ENCODE measurements at places on chromosomes 3 and 15.

DNA sequence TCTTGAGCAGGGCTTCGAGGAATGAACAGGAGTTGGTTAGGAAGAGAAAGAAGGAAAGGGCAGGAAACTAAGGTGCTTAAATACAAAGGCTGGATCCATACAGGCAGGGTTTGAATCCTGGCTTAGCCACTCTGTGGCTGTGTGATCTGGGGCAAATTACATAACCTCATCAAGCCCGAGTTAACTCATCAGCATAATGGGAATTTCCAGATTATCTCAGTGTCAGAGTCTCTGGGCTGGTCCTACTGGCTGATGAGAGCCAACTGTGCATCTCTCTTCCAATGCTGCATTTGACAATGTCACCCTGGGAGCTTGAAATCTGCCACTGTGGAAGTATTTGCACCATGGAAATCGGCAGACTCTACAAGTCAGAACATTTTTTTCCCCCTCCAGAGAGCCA, 83.8 kb upstream of the SLC6A6 start:
- no peak for DNase-seq

GRCh38 chr3:138066383-138066782, 49.0 kb downstream of the DZIP1L start:
- DNase-seq, result no peak

GRCh38 chr15:58065445-58066041, at the start of gene ALDH1A2:
Gene ALDH1A2 (minus strand): TSS chr15:58065711. CDS start chr15:58065650, 61 bp downstream.
- no peak for DNase-seq

GRCh38 chr3:109563149-109563548, 225.8 kb upstream of the DPPA4 start:
- no peak for DNase-seq

DNA sequence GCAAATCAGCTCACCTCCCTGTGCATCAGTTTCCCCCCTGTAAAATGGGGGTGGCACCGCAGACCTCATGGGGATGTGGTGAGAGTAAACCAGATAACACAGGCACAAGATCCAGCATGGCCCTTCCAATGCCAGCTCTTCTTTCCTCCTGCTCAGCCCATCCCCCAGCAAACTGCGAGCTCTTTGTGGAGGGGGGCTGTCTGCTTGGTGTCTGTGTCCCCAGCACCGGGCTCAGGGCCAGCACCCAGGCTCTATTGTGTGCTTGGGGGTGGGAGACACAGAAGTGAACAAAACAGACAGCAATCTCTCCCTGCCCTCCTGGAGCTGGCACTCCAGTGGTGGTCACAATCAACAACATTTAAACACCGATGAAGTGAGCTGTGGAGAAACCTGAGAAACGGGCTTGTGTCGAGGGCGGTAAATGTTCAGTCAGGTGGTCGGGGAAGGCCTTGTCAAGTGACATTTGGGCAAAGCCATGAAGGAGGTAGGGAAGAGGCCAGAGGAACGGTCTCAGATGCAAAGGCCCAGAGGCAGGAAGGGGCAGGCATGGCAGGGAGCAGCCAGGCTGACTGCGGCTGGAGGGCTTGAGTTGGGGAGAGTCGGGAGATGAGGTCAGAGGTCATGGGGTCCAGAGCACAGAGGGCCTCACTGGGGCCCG, 28.4 kb downstream of the GRIP2 start:
- DNase-seq, result no peak

DNA sequence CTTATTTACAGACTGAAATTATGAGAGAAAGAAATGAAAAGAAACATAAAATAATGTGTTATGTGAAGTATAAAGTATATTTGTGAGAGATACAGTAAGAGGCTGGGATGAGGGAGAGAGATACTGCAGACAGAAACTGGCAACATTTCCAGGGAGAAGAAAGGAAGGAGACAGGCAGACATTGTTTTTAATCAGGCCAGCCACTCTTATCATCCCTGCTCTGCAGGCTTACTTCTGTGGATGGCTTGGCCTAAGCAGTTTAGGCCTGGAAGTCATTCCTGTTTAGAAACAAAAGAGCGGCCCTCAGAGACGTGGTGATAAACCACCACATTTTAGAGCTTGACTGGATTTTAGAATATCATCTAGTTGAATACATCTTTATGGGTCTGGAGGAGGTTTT, 12.4 kb downstream of the PCCB start:
- no peak for DNase-seq

GRCh38 chr3:120177151-120177550, 82.9 kb upstream of the GSK3B start:
- no peak for DNase-seq

DNA sequence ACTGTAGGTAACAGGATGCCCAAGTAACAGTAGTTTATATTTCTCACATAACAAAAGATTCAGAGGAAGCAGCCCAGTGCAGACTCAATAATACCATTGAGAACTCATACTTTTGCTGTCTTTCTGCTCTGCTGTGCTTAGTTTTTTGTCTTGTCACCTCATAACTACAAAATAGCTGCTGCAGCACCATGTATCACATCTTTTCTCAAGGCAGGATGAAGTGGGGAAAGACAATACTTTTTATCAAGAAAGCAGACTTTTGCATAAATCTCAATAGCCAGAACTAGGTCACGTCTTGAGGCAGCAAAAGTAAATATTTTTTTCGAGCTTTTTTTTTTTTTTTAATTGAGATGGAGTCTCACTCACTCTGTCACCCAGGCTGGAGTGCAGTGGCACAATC, 39.6 kb upstream of the SYN2 start:
- no peak for DNase-seq

DNA sequence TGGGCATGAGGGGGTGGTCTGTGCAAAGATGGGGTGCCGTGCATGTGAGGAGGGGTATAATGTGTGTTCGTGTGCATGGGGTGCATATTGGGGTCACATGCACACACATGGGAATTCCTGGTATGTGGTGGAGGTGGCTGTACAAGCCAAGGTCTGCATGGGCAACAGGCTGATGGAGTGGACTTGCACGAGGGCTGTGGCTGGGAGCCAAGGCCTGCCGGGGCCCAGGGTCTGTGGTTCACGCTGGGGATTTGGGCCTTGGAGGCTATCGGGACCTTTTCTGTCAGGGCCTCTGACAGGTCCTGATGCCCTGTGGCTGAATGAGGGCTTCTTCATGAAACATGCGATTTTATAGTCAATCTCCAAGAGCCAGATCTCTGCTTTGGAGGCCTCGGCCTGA, 9.8 kb upstream of the PLXND1 start:
- no peak for DNase-seq

- no peak for DNase-seq
These were observed 21.9 kb downstream of the KLHL6 start for GRCh38 chr3:183533412-183534132.

DNA sequence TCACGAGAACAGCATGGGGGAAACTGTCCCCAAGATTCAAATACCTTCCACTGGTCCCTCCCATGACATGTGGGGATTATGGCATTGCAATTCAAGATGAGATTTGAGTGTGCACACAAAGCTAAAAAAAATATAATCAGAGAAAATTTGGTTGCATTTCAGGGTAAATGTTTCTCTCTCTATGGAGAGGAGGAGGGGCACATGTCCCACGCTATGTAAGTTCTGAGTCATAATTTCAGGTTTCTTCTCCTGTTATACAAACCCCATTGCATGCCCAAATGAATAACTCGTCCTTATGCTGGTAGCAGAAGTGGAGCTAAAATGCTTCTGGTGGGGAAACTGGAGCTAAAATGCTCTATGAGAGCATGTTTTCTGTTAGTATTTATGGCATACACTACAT, 209.7 kb upstream of the DCBLD2 start:
- DNase-seq, result no peak

DNA sequence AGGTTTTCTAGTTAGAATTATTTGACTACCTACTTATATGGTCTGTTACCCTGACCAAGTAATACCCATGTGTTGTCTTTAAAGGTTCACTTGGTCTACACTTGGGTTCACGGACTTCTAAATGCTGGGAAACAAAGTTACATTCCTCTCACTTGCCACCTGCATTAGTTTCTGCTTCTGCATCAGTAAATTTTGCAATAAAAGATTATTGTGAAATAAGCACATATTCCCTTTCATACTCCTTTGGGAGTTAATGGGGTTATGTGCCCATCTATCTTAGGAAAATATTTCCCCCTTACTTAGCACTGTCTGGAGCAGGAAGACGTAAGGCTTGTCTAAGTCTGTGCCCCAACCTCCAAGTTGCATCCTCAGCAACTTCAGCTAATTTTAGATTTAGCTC, 160.7 kb downstream of the FRMD5 start:
- DNase-seq, result no peak

GRCh38 chr15:20646529-20647142, 105.0 kb upstream of the GOLGA6L6 start:
- DNase-seq, result no peak

DNA sequence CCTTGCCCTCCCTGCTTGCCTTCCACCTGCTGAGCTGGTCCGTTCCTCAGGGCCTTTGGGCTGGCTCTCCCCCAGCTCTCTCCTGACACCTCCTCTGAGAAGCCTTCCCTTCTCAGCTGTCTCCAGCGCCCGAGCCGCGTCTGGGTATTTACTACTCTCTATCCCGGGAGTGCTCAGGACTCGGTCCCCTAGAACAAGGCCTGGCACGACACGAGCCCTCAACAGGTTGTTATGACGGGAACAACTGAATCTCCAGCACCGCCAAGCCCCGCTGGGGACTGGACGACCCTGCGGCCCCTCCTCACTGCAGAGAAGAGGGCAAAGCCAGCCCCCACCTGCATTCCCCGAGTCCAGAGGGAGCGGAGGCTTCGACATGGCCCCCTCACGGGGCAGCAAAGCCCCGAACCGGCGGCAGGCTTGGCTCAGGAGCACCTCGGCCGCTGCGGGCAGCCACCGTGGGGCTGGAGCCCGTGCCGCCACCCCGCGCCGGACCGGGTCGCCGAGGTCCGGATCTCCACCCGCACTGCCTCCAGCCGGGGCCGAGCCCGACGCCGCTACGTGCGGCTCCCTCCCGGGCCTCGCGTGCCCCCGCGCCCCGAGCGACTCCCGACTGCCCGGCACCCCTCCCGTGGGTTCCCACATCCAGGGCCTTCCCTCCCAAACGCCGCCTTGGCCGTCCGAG, 792 bp downstream of the TPRA1 start:
- DNase-seq, result no peak

GRCh38 chr3:71305231-71306206, 278.0 kb downstream of the FOXP1 start:
- no peak for DNase-seq

- no peak for DNase-seq
These were observed 346.2 kb downstream of the IGSF11 start for GRCh38 chr3:118688396-118688884.

GRCh38 chr3:8987645-8988383, 24.5 kb upstream of the RAD18 start:
- no peak for DNase-seq

All from stimulated activated CD8-positive, alpha-beta memory T cell treated with anti-CD3 and anti-CD28 coated beads, Interleukin-4, amount 100 ng/mL, for 4 hours (primary cell).